ENCODE measurements at places on chromosomes 5 and 9. TPM values are rescaled to one million over a fixed set of nuclear protein-coding genes. Genes with fewer than 3 reads are reported as not detected.

Gene PTGDS
- polyA plus RNA-seq = 5.5 TPM

Gene BDP1
- polyA plus RNA-seq = 18.1 TPM

Gene GAS1
- 1.2 TPM for polyA plus RNA-seq

Gene PCDHAC2
- not detected for polyA plus RNA-seq

Gene SLC23A1
- polyA plus RNA-seq = not detected

Gene MARVELD2
- polyA plus RNA-seq = 1.4 TPM

Gene C5orf58
- polyA plus RNA-seq = 0.99 TPM

Gene ZFP37
- polyA plus RNA-seq = 3.1 TPM

Gene ELP1
- polyA plus RNA-seq = 20.2 TPM

Gene GDA
- not detected for polyA plus RNA-seq

Gene NIPAL4
- not detected for polyA plus RNA-seq

Gene DOK3
- 0.08 TPM for polyA plus RNA-seq

Gene IL13
- polyA plus RNA-seq = not detected

Gene TSSK1B
- not detected for polyA plus RNA-seq

Gene RAB24
- 22.9 TPM for polyA plus RNA-seq

Gene TSTD2
- polyA plus RNA-seq = 5.7 TPM

Gene TAF11L5
- polyA plus RNA-seq = not detected
